ENCODE measurements at places on chromosomes 2 and 18.

- no peak for DNase-seq
Measured at GRCh38 chr2:237199082-237199481, 113.4 kb downstream of the COPS8 start.

DNA sequence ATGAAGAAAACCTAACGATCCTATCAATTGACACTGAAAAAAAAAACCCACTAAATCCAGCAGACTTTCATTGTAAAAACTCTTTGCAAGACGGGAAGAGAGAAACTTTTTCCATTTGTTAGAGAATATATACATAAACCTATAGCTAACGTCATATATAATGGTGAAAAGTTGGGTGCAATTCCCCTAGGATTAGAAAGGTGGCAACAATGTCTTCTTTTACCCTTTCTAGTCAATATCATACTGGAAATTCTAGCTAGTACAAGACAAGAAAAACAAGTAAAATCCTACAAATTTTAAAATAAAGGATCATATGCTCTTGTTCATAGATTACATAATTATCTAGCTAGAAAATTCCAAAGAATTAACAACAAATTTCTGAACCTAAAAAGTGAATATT, 1596.5 kb upstream of the LRRTM1 start:
- no peak for DNase-seq

- DNase-seq: no peak
Measured at GRCh38 chr2:190911813-190912212, 31.2 kb downstream of the GLS start.

- no peak for DNase-seq
Measured at GRCh38 chr18:47932603-47933002, 2.1 kb upstream of the SMAD2 start.

- no peak for DNase-seq
Measured at GRCh38 chr18:50862401-50862800, 16.5 kb upstream of the ME2 start.

- DNase-seq: no peak
Measured at GRCh38 chr2:195683174-195683573, 26.1 kb downstream of the SLC39A10 start.

DNA sequence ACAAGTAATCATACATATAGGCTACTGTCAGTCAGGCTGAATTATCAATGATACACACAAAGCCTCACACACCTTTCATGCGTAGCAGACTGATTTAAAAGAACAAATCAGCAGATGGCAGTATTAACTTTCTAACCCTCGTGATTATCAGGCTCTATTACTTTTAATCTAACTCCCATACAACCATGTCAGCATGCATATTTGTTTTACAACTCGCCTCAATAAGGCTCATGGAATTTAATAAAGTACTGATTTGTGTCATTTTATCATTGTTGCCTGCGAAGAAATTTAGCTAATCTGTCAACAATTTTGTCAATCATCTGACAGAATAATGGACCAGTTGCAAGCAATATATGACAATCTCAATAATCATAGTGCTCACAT, 82.8 kb downstream of the SLC25A12 start:
- DNase-seq: peak; percentile 58

DNA sequence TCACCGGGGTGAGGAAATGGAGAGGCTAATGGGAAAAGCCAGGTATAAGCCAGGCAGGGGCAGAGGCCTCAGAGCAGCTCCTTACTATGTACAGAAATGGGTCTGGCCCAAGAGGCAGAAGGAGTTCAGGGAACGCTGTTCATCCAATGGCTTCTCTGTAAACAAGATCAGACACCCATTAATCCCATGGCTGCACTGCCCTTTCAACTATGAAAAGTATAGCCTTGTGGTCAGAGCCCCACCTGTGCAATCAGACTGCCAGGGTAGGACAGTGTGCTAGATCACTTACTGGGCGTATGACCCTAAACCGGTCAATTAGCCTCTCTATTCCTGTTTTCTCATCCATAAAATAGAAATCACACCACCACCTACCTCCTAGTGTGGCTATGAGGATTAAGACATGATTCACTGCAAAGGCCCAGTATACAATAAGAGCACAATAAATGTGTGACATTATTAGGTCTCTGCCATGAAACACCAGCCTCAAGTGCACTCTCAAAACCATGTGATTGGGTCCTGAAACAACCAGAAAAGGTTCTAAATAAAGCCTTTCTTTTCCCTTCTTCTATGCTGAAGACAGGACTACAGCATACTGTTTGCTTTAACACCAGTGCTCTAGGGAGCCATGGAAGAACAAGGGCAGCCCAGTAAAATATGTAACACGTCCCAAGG, 4.4 kb downstream of the ANKRD44 start:
- no peak for DNase-seq

- no peak for DNase-seq
Measured at GRCh38 chr2:230205721-230206120, 14.1 kb downstream of the SP110 start.

- DNase-seq: no peak
Measured at GRCh38 chr2:189662669-189663226, 1.5 kb downstream of the ASNSD1 start.

DNA sequence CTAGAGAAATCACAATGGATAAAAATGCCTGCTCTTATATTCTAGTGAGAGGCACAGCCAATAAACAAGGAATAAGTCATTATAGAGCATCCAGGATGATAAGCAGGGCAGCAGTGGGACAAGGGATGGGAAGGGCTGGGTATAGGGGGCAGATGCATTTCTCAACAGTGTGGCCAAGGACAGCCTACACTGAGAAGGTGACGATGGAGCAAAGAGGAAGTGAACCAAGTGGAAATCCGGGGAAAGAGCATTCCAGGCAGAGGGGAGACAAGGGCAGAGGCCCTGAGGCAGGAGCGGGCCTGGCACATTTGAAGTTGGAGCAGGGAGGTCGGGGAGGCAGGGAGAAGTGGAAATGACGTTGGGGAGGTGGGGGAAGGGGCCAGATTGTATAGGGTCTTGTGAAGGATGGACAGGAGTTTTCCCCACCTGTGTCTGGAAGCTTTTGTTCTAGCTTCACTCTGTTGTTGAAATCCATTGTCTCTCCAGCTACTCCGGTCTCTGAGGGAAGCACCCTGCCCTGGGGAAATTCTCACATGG, 17.6 kb downstream of the TMEM177 start:
- no peak for DNase-seq

- DNase-seq: no peak
Measured at GRCh38 chr2:175976391-175977157, 25.5 kb downstream of the LNPK start.

- DNase-seq: no peak
Measured at GRCh38 chr2:7618031-7618430, 700.8 kb downstream of the RNF144A start.

DNA sequence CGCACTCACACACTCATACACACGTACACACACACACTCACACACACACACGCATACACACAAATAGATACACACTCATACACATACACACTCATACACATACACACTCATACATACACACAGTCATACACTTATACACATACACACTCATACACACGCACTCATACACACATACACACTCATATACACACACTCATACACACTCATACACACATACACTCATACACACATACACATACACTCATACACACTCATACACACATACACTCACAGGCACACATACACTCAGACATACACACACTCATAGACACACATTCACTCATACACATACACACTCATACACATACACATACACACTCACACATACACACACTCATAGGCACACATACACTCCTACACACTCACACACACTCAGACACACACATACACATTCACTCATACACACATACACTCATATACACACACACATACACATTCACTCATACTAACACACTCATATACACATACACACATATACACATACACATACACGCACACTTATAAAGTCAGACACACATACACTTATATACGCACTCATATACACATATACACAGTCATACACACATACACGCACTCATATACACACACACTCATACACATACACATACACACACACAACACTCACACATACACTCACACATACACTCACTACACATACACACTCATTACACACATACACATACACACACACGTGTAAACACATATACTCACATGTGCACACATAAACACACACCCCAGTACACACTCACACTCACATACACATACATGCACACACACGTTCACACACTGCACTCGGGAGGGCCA, 28.7 kb downstream of the KCNIP3 start:
- no peak for DNase-seq

- no peak for DNase-seq
Measured at GRCh38 chr2:34317797-34318196, 718.7 kb upstream of the FAM98A start.

DNA sequence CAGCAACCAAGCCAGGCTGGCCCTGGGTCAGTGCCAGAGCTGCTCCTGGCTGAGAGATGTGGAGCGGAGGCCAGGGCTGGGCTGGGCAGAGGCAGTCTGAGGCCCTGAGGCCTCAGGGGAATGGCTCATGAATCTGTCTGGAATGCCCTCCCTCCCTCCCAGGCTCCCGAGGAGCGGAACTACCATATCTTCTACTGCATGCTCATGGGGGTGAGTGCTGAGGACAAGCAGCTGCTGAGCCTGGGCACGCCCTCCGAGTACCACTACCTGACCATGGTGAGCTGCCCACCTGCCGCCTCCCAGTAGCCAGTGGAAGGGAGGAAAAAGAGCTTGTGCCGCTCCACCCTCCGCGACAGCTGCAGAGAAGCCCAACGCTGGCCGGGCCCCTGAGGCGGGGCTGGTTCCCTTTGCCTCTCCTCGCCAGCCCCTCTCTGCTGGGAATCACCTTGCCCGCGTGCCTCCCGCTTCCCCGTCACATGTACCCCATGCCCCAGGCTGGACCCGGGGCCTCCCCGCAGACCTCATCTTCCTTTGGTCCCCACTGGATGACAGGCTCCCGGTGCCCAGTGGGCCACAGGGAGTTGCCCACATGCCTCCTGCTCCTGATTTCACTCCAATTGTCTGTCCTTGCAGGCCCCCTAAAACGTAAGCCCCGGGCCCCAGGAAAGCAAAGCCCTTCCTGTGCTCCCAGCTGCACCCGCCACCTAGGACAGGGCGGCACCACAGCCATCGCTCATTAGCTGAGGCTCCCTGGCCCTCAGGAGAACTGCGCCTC, 41.1 kb downstream of the MYO7B start:
- no peak for DNase-seq

- no peak for DNase-seq
Measured at GRCh38 chr2:233105156-233105895, 45.2 kb downstream of the INPP5D start.

GRCh38 chr2:3127710-3128109, 249.9 kb downstream of the EIPR1 start:
- no peak for DNase-seq

GRCh38 chr2:16507655-16508489, 157.8 kb downstream of the CYRIA start:
- peak; percentile 35 for DNase-seq

GRCh38 chr2:106095478-106096298, 98.4 kb downstream of the UXS1 start:
- no peak for DNase-seq

GRCh38 chr2:152676461-152676860, 40.8 kb downstream of the PRPF40A start:
- DNase-seq: no peak

- DNase-seq: no peak
Measured at GRCh38 chr2:10267036-10267435, 35.7 kb upstream of the HPCAL1 start.

DNA sequence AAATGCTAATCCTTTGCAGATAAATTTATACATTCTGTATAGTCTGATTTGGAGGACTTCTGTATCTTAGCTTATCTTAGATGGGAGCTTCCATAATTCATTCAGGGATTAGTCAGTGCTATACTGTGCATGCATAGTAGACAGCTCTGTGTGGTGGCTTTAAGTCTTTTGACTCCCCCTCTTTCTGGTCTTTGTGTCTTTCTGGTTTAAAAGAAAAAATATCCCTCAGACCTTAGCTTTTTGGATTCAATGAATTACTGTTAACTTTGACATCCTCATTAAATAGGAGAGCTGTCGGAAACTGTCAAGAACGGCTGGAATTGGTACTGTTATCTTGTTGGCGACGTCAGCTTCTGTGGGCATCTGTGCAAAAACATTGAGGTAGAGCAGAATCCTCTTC, 130.4 kb downstream of the SPTBN1 start:
- DNase-seq: no peak

GRCh38 chr2:15914596-15915385, 25.6 kb upstream of the MYCN start:
- peak; percentile 13 for DNase-seq

DNA sequence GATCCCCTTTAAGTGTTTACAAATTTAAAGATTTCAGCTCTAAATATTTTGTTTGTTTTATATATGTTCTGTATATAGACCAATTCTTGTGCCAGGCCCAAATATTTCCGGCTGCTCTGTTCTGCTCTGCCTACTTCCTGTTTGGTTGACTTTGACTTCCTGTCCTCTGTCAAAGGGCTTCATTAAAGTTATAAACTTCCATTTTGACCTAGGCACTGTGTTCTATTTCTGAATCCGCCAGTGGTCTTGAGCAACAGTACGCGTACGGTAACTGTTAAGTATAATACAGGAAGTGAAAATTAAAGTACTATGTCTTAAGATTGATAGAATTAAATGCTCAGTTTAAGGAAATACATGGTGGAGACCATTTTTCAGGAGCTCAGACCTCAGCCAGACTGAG, 13.5 kb upstream of the REL start:
- no peak for DNase-seq

- DNase-seq: no peak
Measured at GRCh38 chr2:43745457-43745856, 28.4 kb upstream of the DYNC2LI1 start.

DNA sequence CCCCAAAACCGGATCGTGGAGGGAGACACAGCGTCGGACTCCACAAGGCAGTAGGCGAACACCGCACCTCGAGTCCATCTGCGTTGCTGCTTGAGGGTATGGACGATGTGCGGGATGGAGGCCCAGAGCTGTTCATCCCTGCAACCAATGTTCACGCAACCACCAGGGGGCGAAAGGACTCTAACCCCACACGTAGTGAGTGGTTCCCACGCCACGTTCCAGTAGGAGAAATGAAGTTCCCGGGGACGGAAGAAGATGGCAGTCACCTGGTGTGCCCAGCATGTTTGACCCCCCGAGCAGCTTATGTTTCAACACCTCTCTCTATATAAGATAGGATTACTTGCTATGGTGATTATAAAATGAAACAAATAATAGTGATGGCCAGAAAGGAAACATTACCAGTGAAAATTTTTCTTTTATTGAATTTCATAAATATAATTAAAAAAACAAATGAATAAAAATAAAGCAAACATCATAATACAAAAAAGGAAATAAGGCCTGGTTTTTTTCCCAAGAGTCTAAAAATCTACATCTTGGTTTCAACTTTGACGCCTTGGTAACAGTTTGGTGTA, 184.3 kb downstream of the SH3BP4 start:
- no peak for DNase-seq

DNA sequence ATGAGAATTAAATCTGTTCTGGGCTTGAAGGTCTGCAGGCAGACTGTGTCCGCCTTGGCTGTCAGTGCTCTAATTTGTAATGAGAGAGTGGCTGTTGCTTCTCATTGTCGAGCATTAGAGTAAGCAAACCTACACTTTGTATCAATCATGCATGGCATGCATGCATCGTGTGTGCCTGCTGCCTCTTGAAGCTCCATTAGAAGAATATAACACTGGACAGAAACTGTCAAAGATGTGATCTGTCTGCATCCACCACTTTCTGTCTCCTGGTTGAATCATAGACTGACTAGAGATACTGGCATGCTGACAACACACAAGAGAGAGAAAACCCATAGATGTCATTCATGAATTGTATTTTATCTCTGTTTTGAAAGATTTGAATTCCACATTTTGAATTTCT, 275.0 kb upstream of the NXPH2 start:
- no peak for DNase-seq

GRCh38 chr2:187360286-187360685, 87.8 kb downstream of the CALCRL start:
- DNase-seq: no peak

GRCh38 chr2:98709535-98709934, 21.4 kb downstream of the MGAT4A start:
- DNase-seq: peak; percentile 7

Measured in NCI-H1105 treated with DMSO at 0.1 percent for 48 hours (cell line).